ENCODE measurements at places on chromosomes 13 and 19.

- no peak for DNase-seq
Measured at GRCh38 chr19:30681162-30682100, 309.2 kb downstream of the ZNF536 start.

- DNase-seq: no peak
Measured at GRCh38 chr19:17888260-17888659, 16.5 kb downstream of the SLC5A5 start.

- DNase-seq: no peak
Measured at GRCh38 chr19:46975925-46976782, 43.5 kb upstream of the NPAS1 start.

DNA sequence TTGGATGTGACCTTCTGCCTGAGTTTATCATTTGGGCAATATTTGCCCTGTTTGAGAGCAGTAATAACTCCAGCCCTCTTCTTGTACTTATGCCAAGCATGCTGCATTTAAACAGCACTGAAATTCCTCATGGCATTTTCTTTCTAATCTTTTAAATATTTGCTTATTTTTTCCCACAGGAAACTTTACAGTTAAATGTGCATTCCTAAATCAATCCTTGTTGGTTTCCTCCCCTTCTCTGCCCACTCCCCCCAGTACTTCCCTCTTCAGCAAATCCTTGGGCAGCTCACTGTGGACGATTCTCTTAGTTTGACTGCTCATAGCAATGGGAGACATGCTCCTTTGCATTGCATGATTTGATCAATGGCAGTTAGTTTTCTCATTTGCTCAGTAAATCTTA, 68.7 kb downstream of the RAP2A start:
- no peak for DNase-seq

GRCh38 chr13:21429211-21429610, 29.9 kb downstream of the ZDHHC20 start:
- peak; percentile 9 for DNase-seq

DNA sequence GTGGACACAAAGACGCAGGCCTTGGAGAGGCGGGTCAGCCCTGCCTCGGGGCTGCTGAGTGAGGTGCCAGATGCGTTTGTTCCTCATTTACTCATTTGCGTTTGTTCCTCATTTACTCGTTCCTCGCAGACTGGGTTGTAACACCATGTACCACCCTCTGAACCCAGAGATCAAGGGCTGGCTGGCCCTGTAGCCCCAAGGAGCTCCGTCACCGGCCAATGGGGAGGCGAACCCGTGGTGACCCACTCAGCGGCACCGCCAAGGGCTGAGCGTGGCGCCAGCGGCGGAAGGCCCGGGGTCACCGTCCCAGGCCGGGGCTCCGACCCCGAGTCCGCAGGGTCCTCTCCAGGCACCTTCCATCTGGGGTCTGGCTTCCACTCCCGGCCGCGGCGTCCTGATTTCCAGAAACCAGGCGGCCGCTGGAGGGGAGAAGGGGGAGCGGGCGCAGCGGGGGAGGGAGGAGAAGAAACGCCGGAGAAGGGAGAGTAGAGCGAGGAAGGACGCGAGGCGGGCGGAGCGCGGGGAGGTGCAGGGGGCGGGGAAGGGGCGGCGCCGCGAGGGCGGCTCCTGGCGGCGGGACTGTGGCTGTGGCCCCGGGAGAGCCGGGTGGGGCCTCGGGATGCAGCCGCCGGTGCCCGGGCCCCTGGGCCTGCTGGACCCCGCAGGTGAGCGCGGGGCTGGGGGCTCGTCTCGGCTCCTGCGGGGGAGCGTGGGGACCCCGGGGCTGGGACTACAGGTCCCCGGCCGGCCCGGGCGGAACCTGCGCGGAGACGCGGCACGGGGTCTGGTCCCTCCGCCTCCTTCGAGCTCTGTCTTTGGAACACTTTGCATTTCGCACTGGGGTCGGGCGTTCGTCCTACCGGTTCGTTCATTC, at the start of gene TMEM255B:
Gene TMEM255B, plus strand, starts transcription at position 576 of the 874 bp plus-strand sequence. Its CDS starts 44 bp downstream, at position 620.
- peak; percentile 80 for DNase-seq

Data from OCI-M1 (cell line).